ENCODE measurements at places on chromosomes 2 and 18. TPM values are rescaled to one million over a fixed set of nuclear protein-coding genes. Genes with fewer than 3 reads are reported as not detected.

Gene PPP3R1
- polyA plus RNA-seq: 27.3 TPM

Gene LRP2
- polyA plus RNA-seq: not detected

Gene GPC1
- polyA plus RNA-seq: 1.6 TPM

Gene SLC19A3
- not detected for polyA plus RNA-seq

Gene PAX3
- not detected for polyA plus RNA-seq

Gene STPG4
- 0.31 TPM for polyA plus RNA-seq

Gene VPS4B
- 26.4 TPM for polyA plus RNA-seq

Gene LRATD1
- polyA plus RNA-seq: not detected

Gene VWC2L
- polyA plus RNA-seq: not detected

Gene IL1A
- polyA plus RNA-seq: 0.06 TPM

Gene STAT4
- polyA plus RNA-seq: 2.0 TPM

Gene TCF23
- not detected for polyA plus RNA-seq

Gene CD8B2
- polyA plus RNA-seq: not detected

Gene CAB39
- polyA plus RNA-seq: 21.7 TPM

Gene CYRIA
- 16.8 TPM for polyA plus RNA-seq

Gene RSAD2
- polyA plus RNA-seq: 1.4 TPM

Gene NEURL3
- polyA plus RNA-seq: not detected

Gene CTNNA2
- polyA plus RNA-seq: not detected

Gene CCDC85A
- polyA plus RNA-seq: 0.15 TPM

Gene SLC5A7
- not detected for polyA plus RNA-seq

Gene SLC35F6
- 7.7 TPM for polyA plus RNA-seq

Gene IL18RAP
- polyA plus RNA-seq: 0.22 TPM

Gene PELI1
- polyA plus RNA-seq: 204 TPM

Gene CPLX4
- not detected for polyA plus RNA-seq

Gene GALR1
- polyA plus RNA-seq: not detected

Gene BAZ2B
- 8.6 TPM for polyA plus RNA-seq

Gene FNDC4
- polyA plus RNA-seq: 0.31 TPM

Gene DCC
- not detected for polyA plus RNA-seq

Gene CPO
- polyA plus RNA-seq: not detected

Gene FAM124B
- 0.13 TPM for polyA plus RNA-seq

Gene EML6
- polyA plus RNA-seq: 42.5 TPM

Gene MC4R
- not detected for polyA plus RNA-seq

Gene CHRNA1
- 0.07 TPM for polyA plus RNA-seq

Gene CD207
- not detected for polyA plus RNA-seq
